Eye (tissue), 1 donor: ENCODE measurements at places on chromosomes 5 and 9.

DNA sequence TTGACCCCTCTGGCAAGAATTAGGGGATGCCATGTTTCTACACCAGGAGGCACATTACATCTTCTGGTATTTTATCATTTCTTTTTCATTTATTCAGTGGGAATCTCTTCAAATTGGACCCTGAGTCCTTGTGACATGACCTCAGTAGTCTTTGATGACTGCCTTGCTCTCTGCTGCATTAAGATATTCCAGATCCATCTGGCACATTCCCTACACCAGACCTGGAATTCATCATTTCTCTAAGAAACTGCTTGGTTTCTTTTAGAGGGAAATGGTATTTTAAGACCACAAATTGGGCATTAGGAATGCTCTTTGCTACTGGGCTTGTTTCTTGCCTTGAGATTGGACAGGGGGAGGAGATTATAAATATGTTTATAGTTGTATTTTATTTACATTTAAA, 61.0 kb downstream of the GALNT10 start:
- DNase-seq, result no peak

- DNase-seq, result peak; percentile 37
These were observed 1509.7 kb upstream of the WWC1 start for GRCh38 chr5:166781737-166782136.

GRCh38 chr5:150670948-150671310, 9.9 kb downstream of the MYOZ3 start:
- DNase-seq, result no peak

DNA sequence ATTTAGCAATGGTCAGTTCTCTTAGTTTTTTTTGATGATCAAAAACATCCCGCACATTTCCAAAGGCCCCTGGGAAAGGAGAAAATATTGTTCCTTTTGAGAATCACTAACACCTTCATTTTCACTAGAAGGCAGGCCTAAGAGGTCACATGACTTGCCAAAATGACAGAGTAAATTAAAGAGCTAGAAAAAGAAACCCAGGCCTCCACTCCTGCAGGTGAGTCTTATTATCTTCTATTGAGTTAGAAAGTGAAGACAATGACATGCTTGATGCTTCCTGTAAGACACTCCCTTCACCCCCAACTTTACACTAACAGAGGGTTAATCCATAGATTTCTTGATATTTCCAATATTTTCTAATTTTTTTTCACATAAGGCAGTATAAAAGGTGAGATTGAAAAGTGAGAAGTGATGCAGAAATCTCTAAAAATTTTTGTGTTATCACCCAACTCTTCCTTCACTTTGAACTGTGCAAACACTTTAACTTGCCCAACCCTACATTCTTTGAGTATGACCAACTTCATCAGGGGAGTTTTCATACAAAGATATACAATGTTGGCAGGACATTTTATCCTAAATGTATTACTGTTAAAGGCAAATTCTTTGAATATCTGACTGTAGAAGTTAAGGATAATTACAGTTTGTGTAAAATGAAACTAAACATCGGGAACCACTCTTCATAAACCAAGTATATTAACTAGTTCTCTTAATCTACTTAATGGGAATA, 57.1 kb downstream of the SUB1 start:
- DNase-seq, result no peak

DNA sequence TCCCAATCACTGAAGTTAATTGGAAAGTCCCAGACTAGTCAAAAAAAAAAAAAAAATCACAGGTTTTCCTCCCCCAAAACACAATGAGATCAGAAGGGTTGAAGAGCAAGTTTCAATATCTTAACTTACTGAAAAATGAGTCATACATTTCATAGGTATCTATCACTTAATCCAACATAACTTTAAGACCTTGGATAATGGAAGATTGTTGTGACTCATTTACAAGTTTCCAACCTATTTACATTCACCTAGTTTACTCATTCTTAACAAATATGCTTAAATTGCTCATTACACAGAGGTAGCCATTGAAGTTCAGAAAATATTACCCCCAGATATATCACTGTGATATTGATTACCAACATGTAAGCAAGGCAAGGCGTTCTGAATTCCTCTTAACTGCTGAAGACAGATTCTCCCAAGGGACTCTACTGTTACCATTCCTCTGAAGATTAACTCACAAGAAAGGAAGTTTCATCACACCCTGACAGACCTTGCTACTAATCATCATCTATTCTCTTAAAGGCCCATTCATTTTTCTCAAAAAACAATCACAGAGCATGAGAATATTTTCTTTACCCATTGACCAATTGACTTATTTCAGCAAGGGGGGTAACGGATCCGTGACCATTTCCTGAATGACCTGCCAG, 563.8 kb downstream of the TLE1 start:
- DNase-seq, result no peak

GRCh38 chr5:103510851-103511553, 51.6 kb downstream of the NUDT12 start:
- DNase-seq, result no peak

DNA sequence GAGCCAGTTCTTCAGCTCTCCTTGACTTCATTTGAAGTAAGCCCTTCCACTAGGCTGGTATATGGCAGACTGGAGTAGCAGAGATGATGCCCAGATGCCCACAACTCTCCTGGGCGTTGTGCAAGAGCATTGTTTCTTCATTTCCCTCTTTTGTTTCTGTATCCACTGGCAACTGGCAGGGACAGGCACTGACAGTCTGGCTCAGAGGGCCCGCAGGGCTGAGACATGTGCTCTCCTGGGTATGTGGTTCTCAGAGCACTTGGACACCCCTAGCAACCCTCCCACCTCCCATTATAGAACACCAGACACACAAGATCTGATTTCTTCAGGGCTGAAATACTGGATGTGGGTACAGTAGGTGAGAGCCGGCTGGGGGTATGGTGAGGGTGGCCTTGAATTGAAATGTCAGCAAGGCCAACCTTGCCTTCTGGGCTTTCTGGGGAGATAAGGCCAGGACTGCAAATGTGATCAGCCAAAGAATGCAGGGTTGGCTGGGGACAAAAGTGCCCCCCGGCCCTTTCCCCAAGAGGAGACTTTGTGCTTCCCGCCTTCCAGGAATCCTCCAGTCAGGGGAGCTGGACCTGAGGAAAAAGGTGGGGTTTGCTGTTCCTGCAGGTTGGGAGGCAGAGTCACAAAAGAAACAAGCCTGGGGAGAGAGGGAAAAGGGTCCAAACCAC, 28.6 kb upstream of the CTNNA1 start:
- no peak for DNase-seq

DNA sequence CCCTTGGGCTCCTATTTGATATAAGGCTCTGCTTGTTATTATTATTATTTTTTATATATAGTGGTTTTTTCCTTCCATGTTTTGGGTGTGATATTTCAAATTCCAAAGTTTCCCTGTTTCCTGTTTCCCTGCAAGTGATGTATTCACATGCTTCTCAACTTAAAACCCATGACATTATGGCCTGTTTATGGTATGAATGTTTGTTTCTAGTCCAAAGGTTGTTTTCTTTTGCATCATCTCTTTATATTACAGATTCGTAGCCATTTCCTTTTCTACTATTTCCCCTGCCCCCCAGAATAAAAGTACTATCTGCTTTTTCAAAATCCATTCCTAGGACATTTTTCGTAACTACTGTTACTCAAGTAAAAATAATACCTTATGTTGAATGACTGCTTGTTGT, 7.5 kb downstream of the SEMA6A start:
- no peak for DNase-seq

GRCh38 chr5:1118738-1119137, 6.9 kb upstream of the SLC12A7 start:
- DNase-seq, result peak; percentile 64

GRCh38 chr5:74303578-74303977, 336.9 kb downstream of the ENC1 start:
- no peak for DNase-seq

GRCh38 chr5:14735944-14736343, 71.4 kb downstream of the OTULIN start:
- no peak for DNase-seq

DNA sequence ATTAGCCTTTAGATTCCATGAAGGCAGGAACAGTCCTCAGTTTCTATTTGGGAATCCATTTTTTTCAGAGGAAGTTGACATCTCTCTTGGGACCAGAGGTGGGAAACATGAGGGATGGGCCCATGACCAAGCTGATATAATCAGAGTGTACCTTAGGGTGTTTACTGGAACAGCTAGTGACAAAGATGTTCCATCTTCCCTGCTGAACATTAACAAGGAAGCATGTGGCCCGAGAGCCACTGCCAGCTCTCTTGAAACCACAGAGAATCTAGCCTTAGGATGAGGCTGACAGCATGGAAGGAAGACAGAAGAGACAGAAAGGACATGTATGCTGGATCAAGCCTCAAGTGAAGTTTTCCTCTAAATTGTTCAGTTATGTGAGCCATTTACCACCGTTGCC, 16.0 kb downstream of the AQP3 start:
- no peak for DNase-seq

GRCh38 chr9:113223963-113224362, 2.6 kb downstream of the SLC31A1 start:
- DNase-seq, result no peak

DNA sequence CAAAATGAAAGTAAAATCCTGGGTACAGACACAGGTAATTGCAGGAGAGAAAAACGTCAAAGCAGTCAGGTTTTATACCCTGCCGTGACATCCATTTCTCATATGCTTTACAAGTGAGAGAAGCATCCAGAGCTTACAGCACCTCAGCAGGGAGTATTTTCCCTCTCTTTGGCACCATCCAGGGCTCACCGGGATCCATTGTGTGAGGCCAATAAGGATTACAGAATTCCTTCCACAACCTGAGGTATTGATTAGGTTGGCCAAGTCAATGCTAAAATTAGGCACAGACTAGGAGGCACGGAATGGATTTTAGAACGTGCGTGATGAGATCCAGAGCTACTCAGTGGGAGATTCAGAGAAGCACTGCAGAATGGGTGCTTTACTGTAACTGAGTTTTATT, 296.6 kb downstream of the FBXL7 start:
- DNase-seq, result no peak

GRCh38 chr5:167916706-167917105, 374.7 kb upstream of the WWC1 start:
- DNase-seq, result peak; percentile 30

DNA sequence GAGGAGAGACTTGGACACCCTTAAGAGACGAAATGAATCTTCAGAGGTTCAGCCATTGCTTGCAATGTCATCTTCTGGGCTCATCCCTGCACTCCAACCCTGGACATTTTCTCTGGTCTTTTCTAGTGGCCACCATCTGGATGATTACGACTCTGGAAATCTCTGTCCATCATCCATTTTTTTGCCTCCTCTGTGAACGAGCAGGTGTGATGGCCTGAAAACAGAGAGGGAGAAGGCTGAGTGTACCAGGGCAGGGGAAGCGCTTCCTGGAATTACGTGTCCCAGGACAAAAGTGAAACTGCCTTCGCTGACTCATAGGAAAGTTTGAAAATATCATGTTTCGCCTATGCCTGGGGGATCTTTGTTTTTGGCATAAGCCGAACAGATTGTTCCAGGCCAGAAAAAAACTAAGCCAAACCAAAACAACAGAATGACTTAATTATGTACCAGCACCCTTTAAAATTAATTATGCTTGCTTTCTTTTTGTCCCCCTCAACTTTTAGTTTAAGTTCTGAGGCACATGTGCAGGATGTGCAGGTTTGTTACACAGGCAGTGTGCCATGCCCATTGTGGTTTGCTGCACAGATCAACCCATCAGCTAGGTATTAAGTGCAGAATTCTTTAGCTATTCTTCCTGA, 31.9 kb downstream of the ANKRD33B start:
- DNase-seq, result peak; percentile 60
